ENCODE measurements at places on chromosomes 7 and 10.

GRCh38 chr10:7915923-7916536, 97.7 kb downstream of the TAF3 start:
- no peak for DNase-seq

DNA sequence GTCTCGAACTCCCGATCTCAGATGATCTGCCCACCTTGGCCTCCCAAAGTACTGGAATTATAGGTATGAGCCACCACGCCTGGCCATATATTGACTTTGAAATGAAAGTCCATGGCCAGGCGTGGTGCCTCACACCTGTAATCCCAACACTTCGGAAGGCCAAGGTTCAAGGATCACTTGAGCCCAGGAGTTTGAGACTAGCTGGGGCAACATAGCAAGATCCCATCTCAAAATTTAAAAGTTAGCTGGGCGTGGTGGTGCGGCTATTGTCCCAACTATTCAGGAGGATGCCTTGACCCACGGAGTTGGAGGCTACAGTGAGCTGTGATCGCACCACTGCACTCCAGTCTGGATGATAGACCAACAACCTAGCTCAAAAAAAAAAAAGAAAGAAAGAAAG, 6.0 kb upstream of the CCZ1 start:
- no peak for DNase-seq

DNA sequence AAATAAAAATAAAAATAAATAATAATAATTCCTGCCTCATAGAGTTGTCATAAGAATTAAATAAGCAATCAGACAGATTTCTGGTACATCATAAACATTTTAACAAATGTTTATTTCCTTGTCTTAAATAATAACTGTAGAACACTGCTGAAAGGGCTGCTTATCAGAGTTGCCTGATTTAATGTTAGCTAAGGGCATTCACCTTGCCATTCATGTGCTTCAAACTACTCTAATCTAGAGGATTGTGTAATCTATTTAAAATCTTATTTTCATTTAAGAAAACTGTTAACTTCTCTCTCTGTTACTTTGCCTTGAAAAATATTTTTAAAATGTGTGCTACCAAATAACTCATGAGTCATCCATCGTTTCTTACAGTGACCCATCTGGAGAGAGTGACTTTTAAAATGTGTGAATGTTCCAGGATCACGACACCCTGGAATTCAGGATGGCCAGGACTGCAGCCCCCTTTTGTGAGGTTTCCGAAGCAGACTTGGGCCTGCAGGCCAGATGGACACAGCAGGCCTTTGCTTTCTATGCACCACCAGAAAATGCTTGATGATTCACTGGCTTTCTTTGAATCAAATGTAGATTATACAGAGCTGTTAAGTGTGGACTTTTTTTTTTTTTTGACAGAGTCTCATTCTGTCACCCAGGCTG, 109.1 kb upstream of the TNS3 start:
- DNase-seq, result no peak

GRCh38 chr10:116201011-116201410, 72.0 kb downstream of the GFRA1 start:
- no peak for DNase-seq

DNA sequence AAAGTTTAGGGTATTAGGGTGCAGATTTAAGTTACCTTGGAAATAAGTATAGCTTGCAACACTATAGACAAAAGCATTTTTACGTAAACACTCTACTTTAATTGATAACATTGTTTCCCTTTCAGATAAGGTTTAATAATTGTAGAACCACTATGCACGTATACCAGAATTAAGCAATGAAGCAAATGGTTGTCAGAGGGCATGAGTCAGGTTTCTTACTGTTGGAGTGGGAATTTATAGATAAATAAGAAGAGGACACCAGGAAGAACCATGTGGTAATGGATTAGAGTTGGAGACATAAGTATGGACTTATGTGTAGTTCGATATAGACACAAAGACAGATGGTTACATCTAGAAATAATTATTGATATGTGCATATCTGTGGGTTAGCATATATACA, 355.6 kb downstream of the ETV1 start:
- no peak for DNase-seq
